Activated CD4-positive, alpha-beta T cell treated with anti-CD3 and anti-CD28 coated beads for 48 hours (primary cell): ENCODE measurements at places on chromosomes 6 and 20.

GRCh38 chr6:22036275-22036674, 260.6 kb downstream of the PRL start:
- no peak for DNase-seq

GRCh38 chr6:161575523-161576254, 301.8 kb upstream of the AGPAT4 start:
- DNase-seq = no peak

GRCh38 chr6:13395272-13396237, 67.2 kb upstream of the TBC1D7 start:
- no peak for DNase-seq

DNA sequence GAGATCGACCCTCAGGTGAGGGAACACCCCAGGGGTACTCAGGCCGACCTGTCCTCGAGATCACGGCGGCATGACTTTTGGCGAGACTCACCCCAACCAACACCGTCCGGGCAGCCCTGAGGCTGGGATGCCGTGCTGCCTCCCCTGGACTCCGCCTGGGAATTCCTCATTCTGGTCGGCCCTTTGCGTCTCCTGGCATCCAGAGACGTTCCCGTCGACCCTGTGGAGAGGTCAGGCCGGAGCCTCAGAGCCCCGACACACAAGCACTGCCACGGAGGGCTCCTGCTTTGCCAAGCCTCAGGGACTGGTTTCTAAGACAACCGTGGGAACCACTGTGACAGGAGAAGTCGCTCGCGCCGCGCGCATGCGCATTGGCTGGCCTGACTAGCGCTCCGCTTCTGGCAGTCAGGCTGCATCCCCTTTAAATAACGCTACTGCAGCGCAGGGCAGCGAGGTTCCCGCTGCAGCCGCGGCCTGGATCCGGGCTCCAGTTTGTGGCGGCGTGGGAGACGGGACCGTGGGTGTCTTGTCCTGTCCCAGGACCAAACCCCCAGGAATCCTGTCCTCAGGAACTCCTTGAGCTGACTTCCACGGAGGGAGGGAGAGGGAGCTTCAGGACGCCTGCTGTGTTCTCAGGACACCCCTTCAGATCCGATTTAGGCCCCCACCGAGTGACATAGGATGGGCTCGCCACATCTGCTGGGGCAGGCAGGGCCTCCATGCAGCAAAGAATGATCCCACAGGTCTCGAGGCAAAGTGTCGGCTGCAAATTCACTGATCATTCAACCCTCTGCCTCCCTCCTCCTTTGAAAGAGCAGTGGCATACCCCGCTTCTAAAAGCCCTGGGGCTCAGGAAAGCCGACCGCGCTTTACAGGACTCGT, 163.2 kb upstream of the ZNF337 start:
- peak; percentile 91 for DNase-seq

GRCh38 chr6:13908955-13909381, 15.8 kb upstream of the RNF182 start:
- peak; percentile 49 for DNase-seq

DNA sequence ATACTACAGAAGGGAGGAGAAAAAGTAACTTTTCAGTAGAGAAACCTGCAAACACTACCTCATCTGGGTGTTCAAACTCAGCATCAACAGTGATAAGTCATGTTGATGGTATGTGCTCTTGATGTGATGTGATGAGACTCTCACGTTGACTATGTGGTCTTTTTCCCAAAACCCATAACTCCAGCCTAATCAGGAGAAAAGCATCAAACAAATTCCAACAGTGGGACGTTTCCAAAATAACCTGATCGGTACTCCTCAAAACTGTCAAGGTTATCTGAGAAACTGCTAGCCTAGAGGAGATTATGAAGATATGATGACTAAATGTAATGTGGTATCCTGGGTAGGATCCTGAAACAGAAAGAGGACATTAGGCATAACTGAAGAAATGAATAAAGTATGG, 41.9 kb upstream of the TAB2 start:
- no peak for DNase-seq

DNA sequence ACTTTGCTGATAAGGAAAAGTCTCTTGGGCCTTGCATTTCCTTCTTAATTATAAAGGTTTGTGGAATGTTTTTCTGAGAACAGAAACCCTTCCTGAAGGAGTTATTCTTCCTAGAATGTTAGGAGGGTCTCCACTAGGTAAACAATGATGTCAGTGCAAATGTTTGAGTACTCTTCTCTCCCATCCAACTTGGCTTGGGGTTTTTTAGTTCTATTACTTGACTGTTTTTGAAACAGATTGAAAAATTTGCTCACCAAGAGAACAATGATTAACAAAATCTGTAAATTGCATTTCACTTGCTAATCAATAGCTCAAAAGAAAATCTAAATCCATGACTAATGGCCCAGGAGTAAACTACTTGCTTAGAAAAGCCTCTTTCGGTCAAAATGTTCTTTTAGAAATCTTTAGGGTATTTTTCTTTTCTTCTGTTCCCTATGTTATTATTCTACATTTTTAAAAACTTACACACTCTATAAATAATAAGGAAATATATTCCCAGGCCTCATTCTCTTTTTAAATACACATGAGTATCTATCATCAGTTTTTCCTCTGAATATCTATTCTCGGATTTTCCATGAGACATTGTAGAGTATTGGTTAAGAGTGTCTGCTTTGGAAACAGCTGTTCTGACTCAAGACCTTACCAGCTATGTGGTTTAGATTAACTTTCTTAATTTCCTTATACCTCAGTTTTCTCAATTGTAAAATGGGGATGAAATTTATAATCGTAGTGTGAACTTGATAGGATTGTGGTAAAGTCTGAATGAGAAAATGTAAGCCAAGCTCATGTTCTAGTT, 234.2 kb upstream of the CITED2 start:
- no peak for DNase-seq

DNA sequence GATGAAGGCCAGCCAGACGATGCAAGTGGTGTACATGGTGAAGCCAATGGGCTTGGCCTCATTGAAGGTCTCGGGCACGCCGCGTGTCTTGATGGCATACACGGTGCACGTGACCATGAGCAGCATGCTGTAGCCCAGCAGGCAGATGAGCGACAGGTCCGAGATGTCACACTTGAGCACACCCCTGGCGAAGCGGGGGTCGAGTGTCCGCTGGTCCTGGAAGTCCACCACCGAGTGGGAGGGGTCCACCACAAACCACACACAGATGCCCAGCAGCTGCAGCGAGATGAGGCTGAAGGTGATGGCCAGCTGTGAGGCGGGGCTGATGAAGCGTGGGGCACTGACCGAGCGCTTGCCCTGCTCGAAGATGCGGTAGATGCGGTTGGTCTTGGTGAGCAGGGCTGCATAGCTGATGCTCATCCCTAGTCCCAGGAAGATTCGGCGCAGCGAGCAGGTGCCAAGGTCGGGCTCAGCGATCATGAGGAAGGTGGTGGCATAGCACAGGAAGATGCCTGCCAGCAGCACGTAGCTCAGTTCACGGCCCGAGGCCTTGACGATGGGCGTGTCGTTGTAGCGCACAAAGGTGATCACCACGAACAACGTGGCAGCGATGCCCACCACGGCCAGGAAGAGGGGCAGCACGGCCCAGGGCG, 110.1 kb downstream of the GRM4 start:
- DNase-seq = no peak

GRCh38 chr6:113650610-113650979, 206.6 kb upstream of the MARCKS start:
- DNase-seq = no peak

GRCh38 chr6:13235339-13235738, 93.0 kb downstream of the TBC1D7 start:
- no peak for DNase-seq

- DNase-seq = no peak
Observed at GRCh38 chr6:129059650-129060049, 176.7 kb downstream of the LAMA2 start.

GRCh38 chr6:153852481-153852880, 186.6 kb upstream of the OPRM1 start:
- DNase-seq = no peak

DNA sequence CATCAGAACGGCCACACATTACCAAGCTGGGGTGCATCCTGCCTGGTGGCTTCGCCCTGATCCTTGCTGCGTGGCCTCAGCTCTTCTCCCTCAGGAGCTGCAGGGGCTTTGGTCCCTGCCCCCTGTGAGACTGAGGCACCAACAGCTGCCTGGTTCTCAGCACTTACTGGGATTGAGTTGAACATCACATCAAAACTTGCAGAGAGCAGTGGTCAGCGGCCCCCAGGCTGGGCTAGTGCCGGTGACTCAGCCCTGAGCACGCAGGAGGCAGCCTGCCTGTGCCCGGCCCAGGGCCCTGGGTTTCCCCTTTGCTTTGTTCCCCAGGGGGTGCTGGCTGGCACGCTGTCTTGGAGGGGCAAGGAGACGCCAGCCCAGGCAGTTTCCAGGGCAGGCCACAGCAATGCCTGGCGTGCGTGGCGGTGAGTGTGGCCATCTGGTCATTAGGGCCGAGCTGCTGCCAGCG, 63.3 kb downstream of the DLL1 start:
- DNase-seq = no peak

- peak; percentile 29 for DNase-seq
Observed at GRCh38 chr6:19999319-20000191, 162.4 kb downstream of the ID4 start.

DNA sequence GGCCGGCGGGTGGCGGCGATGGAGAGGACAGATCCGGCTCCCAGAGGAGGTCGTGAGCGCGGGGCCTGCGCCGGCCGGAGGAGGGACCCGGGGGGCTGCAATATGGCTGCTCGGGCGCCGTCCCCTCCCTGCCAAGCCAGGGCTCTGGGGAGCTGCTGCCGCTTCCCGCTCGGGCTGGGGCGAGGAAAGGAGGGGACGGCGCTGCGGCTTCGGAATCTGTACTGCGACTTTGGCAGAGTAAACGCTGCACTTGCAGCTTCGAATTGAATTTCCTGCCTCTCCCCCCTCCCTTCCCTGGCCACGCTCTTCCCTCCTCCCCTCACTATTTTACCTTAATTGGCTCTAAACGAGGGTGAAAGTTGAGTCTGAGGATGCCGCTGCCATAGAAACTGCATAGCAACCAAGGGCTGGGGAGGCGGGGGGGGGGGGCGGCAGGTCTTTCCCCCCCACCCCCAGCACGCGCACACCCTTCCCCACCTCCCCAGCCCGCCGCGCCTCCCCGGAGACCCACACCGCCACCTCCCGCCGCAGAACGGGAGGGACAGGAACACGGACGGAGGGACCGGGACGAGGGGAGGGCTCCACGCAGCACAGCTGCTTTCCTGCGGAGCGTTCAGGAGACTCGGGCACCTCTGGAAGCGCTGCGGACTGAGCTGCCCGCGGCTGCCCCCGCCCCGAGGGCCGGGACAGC, 93.9 kb downstream of the RNASET2 start:
- peak; percentile 40 for DNase-seq

DNA sequence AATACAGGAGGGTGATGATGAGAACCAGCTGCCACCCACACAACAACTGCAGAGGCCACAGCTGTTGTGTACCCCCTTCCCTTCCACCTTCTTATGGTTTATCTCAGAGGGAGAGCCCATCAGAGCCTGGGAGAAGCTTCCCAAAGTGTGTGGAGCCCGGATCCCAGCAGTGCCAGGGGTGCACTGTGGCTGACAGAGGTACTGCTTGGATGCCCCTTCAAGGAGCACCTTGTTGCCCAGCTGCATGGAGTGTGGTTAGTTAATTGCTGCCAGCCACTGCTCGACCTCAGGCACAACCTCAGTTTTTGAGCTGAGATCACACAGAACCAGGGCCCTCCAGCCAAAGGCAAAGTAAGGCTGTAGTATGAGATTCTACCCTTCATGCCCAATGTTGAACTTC, 13.0 kb downstream of the PI3 start:
- DNase-seq = no peak

DNA sequence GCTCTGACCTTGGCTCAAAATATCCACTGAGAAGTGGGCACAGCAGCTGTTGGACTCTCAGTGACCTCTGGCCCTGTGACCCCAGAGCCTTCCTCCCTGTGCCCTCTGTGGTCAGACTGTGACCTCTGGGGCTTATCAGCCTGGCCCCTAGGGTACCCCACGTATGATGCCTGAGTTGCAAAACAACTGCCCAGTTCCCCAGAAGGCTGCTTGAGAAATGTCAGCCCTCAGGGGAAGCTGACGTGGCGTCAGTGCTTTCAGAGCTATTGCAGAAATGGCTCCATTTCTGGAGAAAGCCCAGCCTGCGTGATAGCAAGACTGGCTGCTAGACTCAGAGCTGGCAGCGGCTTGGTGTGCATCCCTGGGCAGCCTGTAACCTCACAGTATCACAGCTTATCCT, 31.5 kb upstream of the TGM2 start:
- DNase-seq = no peak
